ENCODE measurements at places on chromosomes 2 and 18. TPM values are rescaled to one million over a fixed set of nuclear protein-coding genes. Genes with fewer than 3 reads are reported as not detected.

SRBD1 gene
- total RNA-seq = 37.2 TPM

- no peak for DNase-seq
- no peaks in the 10 kb centered on the region for H3K27me3 ChIP-seq
- no peak overlapping the region for H3K4me3 ChIP-seq
- H3K4me1 ChIP-seq = peaks cover 15% of the 10 kb centered on the region
- H3K36me3 ChIP-seq = no peaks in the 10 kb centered on the region
Measured at GRCh38 chr2:179344280-179344964, 79.8 kb upstream of the SESTD1 start.

GRCh38 chr18:11050966-11051365 lies 98.4 kb downstream of the PIEZO2 start:
- no peak overlapping the region for H3K4me3 ChIP-seq
- no peaks in the 10 kb centered on the region for H3K27me3 ChIP-seq
- no peak overlapping the region for H3K27ac ChIP-seq
- no peak for DNase-seq

DNA sequence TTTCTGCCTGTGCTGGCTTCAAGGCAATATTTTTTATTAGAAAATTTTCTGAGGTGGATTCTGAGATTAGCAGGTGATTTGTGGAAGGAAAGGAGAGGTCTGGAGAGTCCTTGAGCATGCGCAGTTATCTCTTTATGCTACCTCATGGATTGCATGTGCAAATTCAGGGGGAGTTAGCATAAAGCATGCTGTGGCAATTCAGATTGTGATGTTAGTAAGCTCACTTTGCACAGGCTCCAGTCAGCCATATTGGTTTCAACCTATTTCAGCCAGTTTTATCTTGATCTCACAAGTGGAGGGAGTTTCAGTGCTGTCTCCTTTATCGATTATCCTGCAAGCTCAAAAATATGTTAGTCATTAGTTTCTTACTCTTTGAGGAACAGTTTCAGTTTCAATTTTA lies 2012.3 kb upstream of the PIK3C3 start:
- H3K27ac ChIP-seq = no peak overlapping the region
- H3K4me1 ChIP-seq = no peaks in the 10 kb centered on the region
- no peak for DNase-seq
- H3K36me3 ChIP-seq = no peaks in the 10 kb centered on the region
- no peak overlapping the region for H3K4me3 ChIP-seq

DNA sequence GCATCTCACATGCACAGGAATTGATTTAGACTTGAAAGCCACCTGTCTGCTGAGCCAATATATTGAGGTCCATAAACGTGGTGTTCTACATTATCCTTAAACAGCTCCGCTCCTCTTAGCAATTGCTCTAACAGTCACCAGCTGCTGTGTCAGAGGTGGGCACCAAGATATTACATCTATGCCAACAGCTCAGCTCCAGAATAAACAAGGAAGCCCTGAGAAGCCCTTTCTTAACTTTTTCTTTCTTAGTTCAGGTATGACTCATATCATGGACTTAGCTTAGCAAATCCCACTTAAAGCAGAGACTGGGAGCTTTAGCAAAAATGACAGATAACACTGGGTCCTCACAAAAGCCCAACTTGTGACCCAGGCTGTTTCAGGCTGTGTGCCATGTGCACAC lies 436.6 kb downstream of the IRS1 start:
- H3K27ac ChIP-seq = no peak overlapping the region
- no peak for DNase-seq

DNA sequence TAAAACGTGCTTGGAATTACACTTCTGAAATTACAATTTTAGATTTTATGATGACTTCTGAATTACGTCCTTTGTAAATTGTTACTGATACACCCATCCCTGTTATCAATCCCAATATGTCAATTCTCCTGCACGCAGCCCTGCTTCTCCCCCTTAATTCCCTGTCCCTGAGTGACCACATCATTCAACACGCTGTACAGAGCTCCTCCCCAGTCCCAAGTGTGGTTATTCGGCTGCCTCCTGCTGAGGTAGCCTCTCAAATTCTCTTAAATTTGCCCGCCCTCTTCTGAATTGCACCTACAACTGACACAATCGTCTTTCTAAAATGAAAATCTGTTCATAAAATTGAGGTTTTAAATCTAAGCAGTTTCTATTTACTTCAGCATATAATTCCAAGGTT lies 10.1 kb downstream of the SERPINB8 start:
- no peaks in the 10 kb centered on the region for H3K4me1 ChIP-seq
- no peak overlapping the region for H3K4me3 ChIP-seq
- no peak for DNase-seq

Measured in neural progenitor cell (in vitro differentiated cells).